ENCODE measurements at places on chromosomes 5 and 9.

DNA sequence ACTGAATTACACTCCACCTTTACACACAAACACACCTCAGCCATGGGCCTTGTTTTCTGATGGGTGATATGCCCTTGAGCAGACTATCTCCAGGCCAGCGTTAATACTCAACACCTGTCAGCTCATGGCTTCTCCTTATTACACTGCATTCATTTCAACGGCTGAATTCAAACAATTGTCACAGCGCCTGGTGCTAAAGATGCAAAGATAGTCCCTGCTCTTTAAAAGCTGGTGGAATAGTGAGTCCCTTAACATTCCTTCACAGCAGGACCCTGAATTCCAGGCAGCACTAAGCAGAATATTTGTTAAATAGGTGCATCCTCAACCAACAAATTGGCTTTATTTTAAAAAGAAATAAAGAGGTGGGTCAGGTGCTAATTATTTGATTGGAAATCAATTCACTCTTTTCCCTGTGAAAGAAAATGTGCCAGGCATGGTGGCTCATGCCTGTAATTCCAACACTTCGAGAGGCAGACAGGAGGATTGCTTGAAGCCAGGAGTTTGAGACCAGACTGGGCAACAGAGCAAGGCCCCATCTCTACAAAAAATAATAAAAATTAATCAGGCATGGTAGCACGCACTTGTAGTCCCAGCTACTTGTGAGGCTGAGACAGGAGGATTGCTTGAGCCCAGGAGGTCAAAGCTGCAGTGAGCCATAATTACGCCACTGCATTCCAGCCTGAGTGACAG lies 155.7 kb upstream of the EFNA5 start:
- no peak for DNase-seq

GRCh38 chr9:88280816-88281382 lies 107.3 kb upstream of the SPIN1 start:
- DNase-seq: no peak

GRCh38 chr5:55123365-55123764 lies 20.9 kb downstream of the GZMA start:
- no peak for DNase-seq

DNA sequence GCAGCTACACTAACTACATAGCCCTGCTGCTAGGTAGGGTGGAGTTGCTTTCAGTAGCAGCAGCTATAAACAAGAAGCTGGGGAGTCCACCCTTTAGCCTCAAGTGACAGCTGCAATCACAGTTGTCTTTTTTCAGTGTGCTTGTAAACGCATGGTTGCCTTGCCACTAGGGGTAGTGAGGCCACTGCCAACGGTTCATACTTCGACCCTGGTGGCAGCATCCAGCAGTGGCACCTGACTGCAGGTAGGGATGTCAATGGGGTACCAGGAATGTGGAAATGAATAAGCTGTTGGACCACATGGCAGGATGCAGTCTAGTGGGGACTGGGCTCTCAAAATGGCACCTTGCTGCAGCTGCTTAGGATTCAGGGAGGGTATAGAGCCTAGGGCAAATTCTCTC lies 367.2 kb downstream of the RASEF start:
- no peak for DNase-seq

DNA sequence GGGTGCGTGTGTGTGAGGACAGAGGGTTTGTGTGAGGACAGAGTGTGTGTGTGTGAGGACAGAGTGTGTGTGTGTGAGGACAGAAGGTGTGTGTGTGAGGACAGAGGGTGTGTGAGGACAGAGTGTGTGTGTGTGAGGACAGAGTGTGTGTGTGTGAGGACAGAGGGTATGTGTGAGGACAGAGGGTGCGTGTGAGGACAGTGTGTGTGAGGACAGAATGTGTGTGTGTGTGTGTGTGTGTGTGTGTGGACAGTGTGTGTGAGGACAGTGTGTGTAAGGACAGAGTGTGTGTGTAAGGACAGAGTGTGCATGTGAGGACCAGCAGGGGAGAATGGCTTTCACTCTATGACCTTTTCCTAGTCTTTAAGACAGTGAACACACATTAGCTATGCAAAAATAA lies 63.1 kb upstream of the UBAC1 start:
- DNase-seq: no peak

DNA sequence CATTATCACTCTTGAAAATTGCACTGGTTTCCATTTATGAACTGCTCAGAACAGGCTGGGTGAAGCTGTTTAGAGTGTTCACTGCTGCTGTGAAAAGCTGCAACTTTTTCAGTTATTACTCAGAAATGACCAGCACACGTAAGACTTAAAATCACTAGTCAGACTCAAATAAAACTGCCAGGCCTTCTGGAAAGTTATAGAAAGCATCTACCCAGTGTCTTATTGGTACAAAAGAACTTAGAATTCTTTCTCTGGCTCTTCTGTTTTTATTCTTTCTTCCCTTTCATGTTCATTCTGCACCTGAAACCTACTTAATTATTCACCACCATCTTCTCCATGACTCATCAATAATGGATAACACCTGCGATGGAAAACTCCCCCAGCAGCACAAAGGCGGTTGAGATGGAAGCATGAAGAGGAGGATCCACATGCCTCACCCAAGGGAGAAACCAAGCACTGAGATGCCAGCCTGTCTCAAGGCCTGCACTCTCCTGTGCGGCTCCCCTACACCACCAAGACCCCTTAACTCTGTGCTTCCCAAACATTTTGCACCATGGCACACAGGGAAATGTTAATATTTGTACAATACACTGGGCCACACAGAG lies 171.9 kb downstream of the ENTREP1 start:
- DNase-seq: no peak

DNA sequence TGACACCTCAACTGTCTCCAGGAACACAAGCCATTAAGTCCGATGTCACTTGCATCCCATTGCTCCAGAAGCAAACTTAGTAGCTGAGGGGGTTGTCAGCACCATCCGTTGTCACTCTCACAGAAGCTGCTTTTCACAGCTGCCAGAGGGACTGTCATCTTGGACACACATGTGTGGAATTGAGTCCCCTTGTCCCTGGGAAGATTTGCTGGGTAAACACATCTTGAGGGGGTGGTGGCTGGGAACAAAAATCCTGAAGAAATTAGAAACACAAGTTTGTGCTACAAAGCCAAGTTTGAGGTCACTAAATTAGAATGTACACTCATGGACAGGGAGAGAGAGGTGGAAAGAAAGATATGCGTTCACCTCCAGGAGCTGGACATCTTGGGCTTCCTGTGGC lies 55.2 kb upstream of the ADRA1B start:
- no peak for DNase-seq

GRCh38 chr5:17064241-17064640 lies 128.2 kb upstream of the MYO10 start:
- no peak for DNase-seq

- no peak for DNase-seq
Measured at GRCh38 chr9:122374885-122375420, 4.1 kb downstream of the PTGS1 start.

DNA sequence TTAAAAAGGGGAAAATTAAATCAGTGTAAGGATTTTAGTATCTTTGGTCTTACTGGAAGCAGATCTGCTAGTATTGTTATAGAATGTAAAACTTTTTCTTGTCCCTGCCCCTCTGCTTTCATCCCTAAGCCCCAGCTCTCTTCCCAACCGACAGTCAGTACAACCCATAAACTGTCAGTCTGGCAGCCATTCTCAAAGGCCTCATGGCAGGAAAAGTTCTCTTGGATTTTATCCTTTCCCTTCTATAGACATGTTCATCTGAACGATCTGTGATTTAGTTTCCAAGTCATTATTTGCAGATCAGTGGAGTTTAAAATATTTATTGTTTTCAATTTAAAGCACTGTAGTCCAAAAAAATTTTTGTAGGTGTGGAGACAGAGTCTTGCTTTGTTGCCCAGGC lies 39.2 kb downstream of the ARRDC3 start:
- DNase-seq: no peak

GRCh38 chr9:99025616-99026270 lies 79.2 kb upstream of the TGFBR1 start:
- no peak for DNase-seq

GRCh38 chr9:6973762-6974161 lies 216.0 kb downstream of the KDM4C start:
- DNase-seq: no peak

- DNase-seq: no peak
Measured at GRCh38 chr5:119355244-119355638, 578 bp upstream of the TNFAIP8 start.

- no peak for DNase-seq
Measured at GRCh38 chr9:126953041-126953809, 38.6 kb downstream of the RALGPS1 start.

- DNase-seq: no peak
Measured at GRCh38 chr5:121987052-121987684, 25.4 kb downstream of the SRFBP1 start.

DNA sequence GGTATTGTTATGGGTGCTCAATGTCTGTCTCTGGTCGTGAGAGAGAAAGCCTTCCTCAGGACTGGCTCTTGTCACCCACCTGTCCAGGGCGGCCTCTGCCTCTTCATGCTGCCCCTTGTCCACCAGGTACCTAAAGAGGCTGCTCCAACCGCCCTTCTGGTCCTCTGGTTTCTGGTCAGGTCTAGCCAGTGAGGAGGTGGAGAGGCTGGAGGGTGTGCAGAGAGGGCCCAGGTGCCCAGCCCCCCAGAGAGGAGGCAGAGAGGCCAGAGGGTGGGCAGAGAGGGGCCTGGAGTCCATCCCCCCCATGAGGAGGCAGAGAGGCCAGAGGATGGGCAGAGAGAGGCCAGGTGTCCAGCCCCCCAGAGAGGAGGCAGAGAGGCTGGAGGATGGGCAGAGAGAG lies 329.8 kb upstream of the IRX4 start:
- DNase-seq: no peak

DNA sequence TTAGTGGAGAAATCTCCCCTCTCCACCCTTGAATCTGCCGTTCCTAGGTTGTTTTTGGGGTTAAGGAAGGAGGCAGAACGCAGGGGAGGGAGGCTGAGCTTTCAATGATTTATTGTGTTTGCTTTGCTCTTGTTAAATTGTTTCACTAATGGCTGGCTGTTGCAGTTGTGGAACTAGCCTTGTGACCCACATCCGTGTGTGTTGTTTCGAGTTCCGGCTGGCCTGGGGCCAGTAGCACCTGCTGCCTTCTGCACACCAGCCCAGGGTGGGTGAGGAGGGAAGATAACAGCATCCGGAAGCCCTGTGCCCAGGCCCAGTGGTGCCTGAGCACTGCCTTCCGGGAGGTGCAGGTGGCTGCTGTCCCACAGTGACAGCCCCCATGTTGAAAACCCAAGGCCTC lies 3.6 kb downstream of the ERGIC1 start:
- no peak for DNase-seq

GRCh38 chr5:158074992-158075769 lies 216.2 kb upstream of the CLINT1 start:
- DNase-seq: peak; percentile 17

DNA sequence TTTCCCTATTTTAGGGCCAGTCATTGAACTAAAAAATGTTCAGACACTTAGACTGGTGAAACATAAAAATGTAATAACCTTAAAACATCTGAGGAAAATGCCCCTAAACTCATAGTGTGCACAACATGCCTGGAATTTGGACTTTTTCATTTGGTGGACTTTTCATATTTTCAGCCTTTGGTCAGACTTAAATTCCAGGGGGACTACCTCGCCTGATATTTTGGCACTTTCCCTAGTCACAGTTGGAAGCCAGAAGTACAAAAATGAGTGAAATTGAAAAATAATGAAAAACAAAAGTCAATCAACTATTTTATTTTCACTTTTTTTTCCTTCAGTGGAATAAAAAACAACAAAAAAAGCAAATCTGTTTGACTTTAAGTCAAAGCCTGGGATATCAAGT lies 256.2 kb downstream of the ACTL7B start:
- no peak for DNase-seq

GRCh38 chr5:123813264-123813663 lies 301.3 kb downstream of the CSNK1G3 start:
- DNase-seq: no peak

DNA sequence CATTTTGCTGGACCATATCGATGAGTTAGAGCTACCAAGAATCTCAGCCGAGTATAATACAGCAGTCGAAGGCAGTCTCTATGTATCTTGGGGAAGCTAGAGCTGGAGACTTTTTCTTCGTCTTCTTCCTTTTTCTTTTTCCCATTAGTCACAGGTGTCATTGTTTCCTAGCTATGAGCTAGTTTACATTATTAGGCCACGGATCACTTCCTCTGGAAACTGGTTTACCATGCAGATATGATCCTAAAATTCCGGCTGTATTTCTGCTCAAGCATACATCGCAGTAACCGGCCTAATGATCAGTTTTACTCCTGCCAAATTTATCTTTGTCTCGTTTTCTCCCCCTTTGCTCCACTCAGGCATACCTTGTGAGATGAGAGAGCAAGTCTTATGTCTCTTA lies 312.8 kb downstream of the ARHGAP26 start:
- DNase-seq: no peak

- no peak for DNase-seq
Measured at GRCh38 chr9:127095411-127095810, 27.0 kb downstream of the ANGPTL2 start.

GRCh38 chr9:16611983-16612382 lies 258.5 kb downstream of the BNC2 start:
- no peak for DNase-seq
